ENCODE measurements at places on chromosomes 12 and 14.

DNA sequence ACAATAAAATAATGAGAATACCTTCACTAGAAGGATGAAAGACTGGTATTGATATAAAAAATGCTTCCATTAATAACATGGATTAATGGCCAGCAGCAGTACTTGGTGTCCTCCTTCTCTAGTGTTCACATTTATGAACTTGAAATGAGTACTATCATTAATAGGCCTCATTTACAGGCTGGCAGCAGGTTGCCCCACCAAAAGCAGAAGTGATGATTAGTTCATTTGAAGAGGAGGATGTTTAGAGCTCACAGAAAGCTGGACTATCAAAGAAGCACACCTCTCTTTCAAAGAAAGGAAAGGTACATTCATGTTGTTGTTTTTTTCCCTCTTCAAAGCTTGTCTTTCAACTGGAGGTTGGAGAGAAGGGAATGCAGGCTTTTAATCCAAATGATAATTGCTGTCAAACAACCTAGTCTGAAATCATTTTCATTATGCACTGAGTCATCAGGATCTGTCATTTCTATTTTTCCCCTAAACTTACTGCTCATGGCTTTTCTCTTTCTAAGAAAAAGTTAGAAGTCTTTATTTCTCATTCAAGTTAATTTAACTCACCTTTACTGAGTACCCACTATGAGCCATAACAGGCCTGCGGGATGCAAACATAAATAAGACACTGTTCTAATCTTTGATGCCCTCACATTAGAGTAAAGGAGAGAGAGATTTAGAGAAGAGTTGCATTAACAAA is 157.9 kb upstream of the GRIP1 start:
- no peak for DNase-seq

- DNase-seq: peak; percentile 73
These were observed 77.7 kb downstream of the PPP2R5C start for GRCh38 chr14:101839236-101839635.

DNA sequence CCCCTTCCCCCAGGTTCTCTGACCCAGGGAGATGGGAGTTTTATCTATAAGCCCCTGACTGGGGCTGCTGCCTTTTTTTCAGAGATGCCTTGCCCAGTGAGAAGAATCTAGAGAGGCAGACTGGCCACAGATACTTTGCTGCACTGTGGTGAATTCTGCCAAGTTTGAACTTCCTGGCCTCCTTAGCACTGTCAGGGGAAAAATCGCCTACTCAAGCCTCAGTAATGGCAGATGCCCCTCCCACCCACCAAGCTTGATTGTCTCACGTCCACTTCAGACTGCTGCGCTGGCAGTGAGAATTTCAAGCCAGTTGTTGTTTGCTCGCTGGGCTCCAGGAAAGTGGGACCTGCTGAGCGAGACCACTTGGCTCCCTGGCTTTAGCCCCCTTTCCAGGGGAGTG is 31.7 kb downstream of the KLRK1 start:
- no peak for DNase-seq

GRCh38 chr14:48725051-48725734 is 861.0 kb downstream of the RPS29 start:
- no peak for DNase-seq

DNA sequence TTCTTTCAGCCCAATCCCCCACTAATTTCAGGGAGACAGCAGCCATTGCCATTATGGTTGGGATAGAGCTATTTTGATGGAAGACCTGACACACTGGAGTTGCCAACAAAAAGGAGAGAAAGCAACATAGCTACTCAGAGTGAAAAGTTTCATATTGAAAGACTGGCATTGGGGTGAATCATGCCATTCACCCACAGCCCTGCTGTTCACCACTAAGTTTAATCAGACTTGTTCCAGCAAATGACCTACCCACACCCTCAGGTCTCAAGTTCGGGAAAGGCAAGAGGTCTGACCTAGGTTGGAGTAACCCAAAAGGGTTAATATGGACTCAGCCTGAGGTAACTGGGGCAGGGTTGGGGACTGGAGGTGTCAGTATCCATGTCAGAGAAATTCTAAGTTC is 169.2 kb downstream of the PAWR start:
- no peak for DNase-seq

- no peak for DNase-seq
These were observed 52.8 kb downstream of the STXBP6 start for GRCh38 chr14:24996930-24997725.

DNA sequence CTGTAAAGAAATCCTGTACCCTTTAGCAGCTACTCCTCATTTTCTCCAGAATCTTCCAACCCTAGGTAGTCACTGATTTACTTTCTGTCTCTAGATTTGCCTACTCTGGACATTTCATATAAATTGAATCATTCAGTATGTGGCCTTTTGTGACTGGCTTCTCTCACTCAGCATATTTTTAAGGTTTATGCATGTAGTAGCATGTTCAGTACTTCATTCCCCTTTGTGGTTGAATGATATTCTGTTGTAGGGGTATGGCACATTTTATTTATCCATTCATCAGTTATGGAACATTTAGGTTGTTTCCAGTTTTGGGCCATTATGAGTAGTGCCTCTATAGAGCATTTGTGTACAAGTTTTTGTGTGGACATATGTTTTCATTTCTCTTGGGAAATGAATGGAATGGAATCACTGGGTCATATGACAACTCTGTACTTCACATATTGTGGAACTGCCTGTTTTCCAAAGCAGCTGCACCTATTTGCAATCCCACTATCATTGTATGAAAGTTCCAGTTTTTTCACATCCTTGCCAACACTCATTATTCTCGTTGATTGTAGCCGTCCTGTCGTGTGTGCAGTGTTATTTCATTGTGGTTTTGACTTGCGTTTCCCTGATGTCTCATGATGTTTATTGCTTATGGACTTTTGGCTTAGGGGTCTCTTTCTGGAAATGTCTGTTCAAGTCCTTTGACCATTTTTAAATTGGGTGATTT is 57.2 kb downstream of the ATF7IP start:
- DNase-seq: no peak

DNA sequence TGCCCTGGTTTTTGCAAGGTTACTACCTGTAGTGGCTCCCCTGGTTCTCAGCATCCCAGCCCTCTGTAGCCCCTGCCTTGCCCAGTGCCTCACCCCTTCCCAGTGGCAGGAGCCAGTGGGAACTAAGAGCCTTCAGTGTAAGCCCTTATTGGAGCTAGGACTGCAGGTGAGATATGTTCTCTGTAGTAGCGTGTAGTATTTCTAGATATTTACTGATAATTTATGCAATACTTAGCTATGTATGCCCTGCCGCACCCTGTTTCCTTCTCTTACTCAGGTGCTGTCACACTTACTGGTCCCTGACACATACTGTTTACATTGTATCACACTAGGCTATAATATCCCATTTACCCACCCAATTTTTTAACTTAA is 3.6 kb downstream of the BMAL2 start:
- DNase-seq: no peak

DNA sequence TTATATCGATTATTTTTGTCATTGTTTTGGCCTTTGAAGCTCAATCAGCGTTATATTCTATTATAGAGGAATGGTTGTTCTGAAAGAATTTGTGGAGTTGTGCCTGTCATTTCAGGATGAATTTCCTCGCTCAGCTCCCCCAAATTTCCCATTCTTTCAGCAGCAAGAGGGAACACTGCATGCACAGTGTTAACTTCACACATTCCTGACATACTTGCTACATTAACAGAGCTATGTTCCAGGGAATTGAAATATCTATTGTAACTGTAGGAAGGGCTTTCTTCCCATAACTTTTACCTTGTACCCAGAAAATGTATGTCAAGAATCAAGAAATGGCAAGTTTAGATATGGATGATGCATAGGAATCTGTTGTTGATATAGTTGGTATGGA is 379.0 kb downstream of the LRIG3 start:
- no peak for DNase-seq

DNA sequence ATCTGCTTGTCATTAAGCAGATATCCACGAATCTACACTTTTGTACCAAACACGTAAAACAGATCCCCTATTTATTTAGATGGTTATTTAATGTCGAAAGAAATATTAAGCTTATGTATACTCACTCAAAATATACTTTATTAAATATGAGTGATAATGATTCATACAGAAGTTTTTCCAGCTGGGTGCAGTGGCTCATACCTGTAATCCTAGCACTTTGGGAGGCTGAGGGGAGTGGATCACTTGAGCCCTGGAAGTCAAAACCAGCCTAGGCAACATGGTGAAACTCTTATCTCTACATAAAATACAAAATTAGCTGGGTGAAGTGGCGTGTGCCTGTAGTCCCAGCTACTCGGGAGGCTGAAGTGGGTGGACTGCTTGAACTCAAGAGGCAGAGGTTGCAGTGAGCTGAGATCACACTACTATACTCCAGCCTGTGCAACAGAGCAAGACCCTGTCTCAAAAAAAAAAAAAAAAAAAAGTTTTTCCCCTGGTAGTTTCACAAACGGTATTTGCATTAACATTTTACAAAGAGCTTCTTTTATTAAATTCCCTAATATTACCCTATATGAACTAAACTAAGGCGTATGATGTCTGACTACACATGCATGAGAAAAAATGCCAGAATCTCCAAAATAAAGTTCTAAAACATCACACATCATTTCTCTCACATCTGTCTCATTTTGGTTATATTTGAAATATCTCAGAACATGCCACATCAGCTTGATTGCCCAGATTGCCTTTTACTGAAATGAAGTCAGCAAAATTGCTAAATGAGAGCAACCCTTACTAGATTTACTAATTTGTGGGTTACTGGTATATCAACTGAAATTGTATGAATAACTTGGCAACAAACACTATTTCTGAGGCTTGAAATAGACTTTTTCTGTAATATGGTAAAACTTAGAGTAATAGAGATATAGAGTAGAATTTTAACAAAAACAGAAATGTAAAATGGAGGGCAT is 74.9 kb downstream of the PAWR start:
- no peak for DNase-seq

GRCh38 chr12:14279845-14280244 is 85.6 kb upstream of the ATF7IP start:
- DNase-seq: no peak

DNA sequence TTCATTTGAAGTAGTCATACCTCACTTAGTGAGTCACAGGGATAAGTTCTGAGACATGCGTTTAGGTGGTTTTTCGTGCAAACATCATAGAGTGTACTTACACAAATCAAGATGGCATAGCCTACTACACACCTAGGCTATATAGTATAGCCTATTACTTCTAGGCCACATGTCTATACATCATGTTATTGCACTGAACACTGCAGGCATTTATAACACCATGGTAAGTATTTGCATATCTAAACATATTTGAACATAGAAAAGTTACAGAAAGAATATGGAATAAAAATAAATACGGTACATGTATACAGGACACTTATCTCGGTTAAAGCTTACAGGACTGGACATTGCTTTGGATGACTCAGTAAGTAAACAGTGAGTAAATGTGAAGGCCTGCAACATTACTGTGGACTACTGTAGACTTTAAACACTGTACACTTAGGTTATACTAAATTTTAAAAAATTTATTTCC is 670.6 kb downstream of the SLC16A7 start:
- DNase-seq: no peak

DNA sequence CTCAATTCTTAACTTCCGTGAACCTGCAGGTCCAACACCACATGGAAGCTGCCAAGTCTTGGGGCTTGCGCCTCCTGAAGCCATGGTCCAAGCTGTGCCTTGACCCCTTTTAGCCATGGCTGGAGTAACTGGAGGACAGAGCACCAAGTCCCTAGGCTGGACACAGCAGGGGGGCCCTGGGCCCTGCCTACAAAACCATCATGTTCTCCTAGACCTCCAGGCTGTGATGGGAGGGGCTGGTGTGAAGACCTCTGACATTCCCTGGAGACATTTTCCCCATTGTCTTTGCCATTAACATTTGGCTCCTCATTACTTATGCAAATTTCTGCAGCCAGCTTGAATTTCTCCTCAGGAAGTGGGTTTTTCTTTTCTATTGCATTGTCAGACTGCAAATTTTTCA is 570.1 kb downstream of the FSCB start:
- DNase-seq: no peak

DNA sequence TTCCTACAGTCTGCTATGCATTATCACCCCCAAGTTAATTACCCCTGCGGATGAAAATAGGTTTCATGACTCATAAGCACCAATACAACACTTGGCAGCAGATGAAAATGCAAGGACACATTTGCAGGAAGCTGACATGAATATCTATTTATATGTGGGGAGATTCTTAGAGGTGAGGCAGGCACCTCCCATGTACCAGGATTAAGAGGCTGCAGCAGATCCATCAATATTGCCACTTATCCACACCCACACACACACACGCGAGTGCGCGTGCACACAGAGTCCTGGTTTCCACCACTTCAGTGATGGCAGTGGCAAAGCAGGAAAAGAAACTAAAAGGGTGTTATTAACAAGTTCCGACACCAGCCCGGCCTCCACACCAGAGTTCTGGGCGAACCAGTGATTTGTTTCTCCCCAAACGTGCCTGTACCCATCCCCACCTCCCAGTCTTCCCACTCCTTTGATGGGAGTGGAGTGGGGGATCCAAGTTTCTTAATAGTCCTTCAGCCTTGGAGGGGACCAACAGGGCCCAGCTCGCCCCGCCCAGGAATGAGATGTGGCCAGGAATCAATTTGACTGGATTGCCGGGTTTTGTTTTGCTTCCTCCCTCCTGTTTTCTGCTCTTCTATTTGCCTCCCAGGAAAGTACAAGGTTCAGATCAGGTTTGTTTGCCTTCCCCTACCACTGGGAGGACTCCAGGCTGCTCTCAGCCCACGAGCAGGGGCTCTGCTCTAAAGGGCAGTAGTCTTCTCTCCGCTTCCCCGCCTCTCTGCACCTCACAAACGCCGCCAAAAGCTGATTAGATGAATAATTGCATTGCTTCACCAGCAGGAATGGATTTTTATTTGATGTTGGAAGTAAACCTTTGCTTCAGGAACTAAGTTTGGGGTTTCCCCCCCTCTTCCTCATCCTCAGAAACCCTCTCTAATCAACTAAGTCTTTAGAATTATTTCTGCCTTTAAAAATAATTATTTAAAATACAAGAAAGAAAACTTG is 5.2 kb downstream of the IRF2BPL start:
- DNase-seq: no peak

DNA sequence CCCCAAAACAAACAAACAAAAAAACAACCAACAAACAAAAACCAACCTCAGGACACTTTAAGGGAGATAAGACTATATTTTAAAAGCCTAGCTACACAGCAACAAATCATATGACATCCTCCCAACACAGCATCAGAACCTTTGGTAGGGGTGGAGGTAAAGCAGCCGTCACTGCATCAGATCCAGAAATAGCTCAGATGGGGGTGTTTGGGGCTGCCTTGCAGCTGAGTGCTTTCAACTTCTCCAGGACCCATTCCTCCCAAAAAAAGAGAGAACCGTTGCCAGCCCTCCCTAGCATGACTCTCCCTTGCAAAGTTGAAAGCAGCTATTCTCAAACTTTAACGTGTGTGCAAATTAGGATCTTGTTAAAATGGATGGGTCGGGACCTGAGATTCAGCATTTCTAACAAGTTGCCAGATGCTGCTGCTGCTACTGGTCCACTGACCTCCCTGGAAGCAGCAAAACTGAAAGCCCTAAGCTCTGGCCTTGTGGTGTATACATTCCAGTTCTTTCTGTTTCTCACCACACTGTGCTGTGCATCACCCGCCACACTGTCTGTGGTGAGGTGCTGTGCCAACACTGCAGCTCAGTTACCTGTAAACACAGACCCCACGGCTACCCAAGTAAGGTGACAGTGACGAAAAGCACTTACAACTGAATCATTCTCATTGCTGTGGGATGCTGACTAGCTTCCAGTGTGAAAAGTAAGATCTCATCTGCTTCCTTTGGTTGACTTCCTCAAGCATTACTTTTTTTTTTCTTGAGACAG is 54.0 kb downstream of the SLC38A1 start:
- DNase-seq: peak; percentile 89

GRCh38 chr12:104747330-104747729 is 210.8 kb downstream of the SLC41A2 start:
- no peak for DNase-seq

Data from activated naive CD4-positive, alpha-beta T cell treated with anti-CD3 and anti-CD28 coated beads, Interleukin-2, amount 10 ng/mL, durations not matched to agents 7 days and 5 days (primary cell).